ENCODE measurements at places on chromosomes 7 and 10. TPM values are rescaled to one million over a fixed set of nuclear protein-coding genes. Genes with fewer than 3 reads are reported as not detected.

DNA sequence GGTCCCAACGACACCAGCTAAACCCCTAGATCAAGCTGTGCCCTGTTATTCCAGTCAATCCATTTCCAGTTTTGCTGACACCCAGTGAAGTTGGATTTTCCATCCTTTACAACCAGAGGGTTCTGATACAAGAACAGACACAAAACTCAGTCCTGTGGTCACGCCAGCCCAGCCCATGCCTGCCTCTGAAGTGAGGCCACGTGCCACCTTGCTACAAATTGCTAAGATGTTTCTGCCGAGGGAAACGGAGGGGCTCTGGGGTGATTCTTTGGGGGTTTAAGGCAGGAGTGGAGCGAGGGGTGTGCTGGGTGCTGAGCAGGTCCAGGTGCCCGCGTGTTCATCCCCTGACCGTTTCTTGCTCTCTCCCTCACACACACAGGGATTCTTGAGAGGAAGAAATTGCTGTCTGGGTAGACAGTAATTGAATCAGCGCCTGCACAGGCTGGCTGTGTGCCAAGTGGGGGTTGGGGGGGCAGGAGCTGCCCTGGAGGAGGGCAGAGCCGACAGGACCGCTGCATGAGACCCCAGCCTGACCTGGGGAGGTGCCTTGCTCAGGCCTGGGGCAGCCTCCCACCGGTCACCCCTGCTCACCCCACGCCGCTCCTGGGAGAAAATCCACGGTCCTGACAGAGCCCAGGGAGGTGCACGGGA is 38.1 kb downstream of the ADAP1 start:
- DNase-seq: no peak

The PGAM1 gene
- 143 TPM for total RNA-seq

- DNase-seq: no peak
Measured at GRCh38 chr10:100739517-100740368, 5.6 kb upstream of the PAX2 start.

GRCh38 chr7:148575640-148576411 is 14.7 kb upstream of the C7orf33 start:
- DNase-seq: peak; percentile 40

DNA sequence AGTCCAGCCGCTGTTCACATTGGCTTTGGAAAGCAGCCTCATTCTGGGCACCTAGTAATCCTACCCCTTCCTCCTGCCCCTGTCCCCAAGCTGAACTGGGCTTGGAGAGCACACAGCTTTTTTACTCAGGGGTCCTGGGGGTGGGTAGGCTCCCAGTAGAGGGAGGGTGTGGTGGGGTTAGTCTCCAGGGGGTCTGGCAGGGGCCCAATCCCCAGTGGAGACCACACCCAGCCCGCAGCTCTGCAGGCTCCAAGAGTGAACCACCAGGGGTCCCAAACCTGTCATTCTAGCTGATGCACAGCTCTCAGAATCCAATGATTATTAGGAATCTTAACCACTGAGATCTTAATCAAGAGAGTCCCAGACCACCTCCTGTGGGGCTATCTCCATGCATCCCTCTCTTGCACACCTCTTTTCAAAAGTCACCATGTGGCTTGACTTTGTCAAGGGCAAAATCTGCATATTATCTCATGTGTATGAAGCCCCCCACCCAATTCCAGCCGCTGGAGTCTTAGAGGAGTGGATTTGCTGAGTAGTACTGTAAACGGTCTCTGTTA is 2.7 kb downstream of the HOXA11 start:
- DNase-seq: no peak

The ARHGAP12 gene
- total RNA-seq: 58.7 TPM

GRCh38 chr7:63080406-63080805 is 918.2 kb upstream of the ZNF722 start:
- no peak for DNase-seq

- DNase-seq: no peak
Measured at GRCh38 chr10:76031769-76032699, 600.6 kb downstream of the LRMDA start.

The NPFFR1 gene
- total RNA-seq: 1.2 TPM

- no peak for DNase-seq
Measured at GRCh38 chr10:95414844-95415485, 124.2 kb upstream of the PDLIM1 start.

DNA sequence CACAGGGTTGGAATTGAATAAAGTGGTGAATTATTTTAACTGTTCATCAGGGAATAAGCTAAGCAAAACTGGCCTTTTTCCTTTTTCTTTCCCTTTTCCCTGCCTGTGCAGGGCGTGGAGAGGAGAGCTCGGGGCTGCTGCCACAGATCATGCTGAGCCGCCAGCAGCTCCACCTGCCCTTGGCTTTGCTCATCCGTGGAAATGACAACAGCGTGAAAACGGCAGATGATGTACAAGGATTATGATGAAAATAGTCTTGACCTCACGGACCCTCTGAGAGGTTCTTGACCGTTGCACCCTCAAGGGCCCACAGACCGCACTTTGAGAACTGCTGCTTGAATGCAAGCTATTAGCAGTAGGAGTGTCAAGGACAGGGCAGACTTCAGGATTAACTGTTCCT is 10.6 kb downstream of the PPP2R2D start:
- DNase-seq: no peak

DNA sequence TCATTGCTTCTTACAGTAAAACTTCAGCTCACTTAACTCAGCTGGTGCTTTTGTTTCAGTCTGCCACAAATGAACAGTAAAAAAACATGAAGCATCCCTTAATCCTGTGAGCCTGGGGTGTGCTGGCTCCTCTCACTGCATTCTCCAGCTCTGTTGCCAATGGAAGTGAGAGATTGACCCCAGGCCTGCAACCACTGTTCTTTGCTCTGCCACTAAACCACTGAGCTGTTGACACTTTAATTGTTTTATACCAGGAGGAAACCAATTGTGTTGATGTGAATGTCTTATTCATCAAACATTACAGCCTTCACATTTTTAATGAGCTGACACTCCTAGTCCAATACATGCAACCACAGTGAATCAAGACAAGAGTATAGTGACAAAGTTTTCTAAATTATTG is 69.4 kb upstream of the FZD1 start:
- no peak for DNase-seq

The C10orf62 gene
- not detected for total RNA-seq

DNA sequence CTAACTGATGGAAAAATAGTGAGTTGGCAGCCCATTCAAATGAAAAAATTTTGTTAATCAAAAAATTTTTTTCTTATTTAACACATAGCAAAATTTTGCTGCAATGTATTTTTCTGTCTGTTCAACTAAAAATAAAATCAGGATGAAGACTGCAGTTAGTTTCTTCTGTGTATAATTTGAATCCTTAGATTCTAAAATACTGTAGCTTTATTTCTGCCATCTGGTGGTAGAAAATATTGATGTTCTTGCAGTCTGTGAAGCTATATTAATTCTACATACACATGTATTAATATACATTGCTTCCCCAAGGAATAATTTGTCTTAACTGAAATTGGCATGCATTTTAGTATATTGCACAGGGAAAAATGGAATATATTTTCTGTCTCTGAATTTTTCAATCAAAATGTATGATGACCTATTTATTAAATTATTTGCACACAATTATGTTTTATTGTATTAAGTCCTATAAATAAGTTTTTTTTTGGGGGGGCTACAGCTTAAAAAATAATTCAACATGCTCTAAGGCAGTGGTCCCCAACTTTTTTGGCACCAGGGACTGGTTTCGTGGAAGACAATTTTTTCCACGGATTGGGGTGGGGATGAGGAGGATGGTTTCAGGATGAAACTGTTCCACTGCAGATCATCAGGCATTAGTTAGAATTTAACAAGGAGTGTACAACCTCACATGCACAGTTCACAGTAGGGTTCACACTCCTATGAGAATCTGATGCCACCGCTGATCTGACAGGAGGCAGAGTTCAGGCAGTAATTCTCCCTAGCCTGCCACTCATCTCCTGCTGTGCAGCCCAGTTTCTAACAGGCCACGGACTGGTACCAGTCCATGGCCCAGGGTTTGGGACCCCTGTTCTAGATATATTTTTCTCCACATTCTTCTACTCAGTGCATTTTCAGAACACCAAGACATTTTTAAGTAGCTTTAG is 119.4 kb downstream of the GNAT3 start:
- no peak for DNase-seq

GRCh38 chr7:27992755-27993493 is 187.7 kb downstream of the JAZF1 start:
- DNase-seq: no peak

The FAM171A1 gene
- 23.6 TPM for total RNA-seq

The CHN2 gene
- total RNA-seq: 96.6 TPM

- DNase-seq: no peak
Measured at GRCh38 chr7:73909051-73909941, 48.3 kb downstream of the TMEM270 start.

- no peak for DNase-seq
Measured at GRCh38 chr7:140915935-140916555, 8.7 kb downstream of the BRAF start.

The CPA4 gene
- total RNA-seq: under 0.01 TPM

DNA sequence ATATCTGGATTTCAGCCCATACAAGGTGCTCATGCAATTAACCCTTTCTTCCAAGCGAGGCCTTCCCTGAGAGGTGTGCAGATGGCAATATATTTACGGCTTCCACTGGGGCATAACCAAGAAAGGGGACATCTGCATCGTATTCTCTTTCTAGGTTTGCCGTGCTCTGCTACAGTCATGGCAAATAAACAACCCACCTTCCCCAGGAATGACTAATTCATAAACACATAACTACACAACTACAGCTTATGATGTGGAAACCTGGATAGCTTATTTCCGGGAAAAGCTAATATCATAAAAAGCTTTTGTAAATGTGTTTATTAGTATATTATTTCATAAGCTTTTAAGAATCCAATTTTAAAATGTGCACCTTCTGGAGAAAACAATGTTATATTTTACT is 120.0 kb downstream of the CAMK1D start:
- DNase-seq: no peak

DNA sequence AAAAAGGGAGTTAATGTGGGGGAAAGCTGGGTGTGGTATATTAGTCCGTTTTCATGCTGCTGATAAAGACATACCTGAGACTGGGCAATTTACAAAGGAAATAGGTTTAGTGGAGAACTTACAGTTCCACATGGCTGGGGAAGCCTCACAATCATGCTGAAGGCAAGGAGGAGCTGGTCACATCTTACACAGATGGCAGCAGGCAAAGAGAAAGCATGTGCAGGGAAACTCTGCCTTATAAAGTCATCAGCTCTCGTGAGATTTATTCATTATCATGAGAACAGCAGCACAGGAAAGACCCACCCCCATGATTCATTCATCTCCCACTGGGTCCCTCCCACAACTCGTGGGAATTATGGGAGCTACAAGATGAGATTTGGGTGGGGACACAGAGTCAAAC is 114.2 kb downstream of the PAXIP1 start:
- DNase-seq: no peak

Measured in frontal cortex (tissue), 4 donors.